ELF-1 (cell line): ENCODE measurements at places on chromosomes 16 and 17.

- no peak for DNase-seq
Observed at GRCh38 chr17:17528696-17529652, 32.8 kb upstream of the RASD1 start.

DNA sequence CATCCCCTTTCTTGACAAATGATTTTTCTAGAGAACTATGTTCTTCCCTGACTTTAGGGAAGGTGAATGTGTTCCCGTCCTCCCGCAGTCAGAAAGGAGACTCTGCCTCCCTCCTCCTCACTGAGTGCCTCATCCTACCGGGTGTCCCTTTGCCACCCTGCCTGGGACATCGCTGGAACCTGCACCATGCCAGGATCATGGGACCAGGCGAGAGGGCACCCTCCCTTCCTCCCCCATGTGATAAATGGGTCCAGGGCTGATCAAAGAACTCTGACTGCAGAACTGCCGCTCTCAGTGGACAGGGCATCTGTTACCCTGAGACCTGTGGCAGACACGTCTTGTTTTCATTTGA lies 7.4 kb downstream of the NAT9 start:
- DNase-seq, result no peak

GRCh38 chr17:74795327-74796020 lies 19.3 kb upstream of the NAT9 start:
- DNase-seq, result no peak

GRCh38 chr16:66728117-66728787 lies 23.2 kb downstream of the DYNC1LI2 start:
- peak; percentile 31 for DNase-seq
